ENCODE measurements at places on chromosomes 2 and 18. TPM values are rescaled to one million over a fixed set of nuclear protein-coding genes. Genes with fewer than 3 reads are reported as not detected.

DNA sequence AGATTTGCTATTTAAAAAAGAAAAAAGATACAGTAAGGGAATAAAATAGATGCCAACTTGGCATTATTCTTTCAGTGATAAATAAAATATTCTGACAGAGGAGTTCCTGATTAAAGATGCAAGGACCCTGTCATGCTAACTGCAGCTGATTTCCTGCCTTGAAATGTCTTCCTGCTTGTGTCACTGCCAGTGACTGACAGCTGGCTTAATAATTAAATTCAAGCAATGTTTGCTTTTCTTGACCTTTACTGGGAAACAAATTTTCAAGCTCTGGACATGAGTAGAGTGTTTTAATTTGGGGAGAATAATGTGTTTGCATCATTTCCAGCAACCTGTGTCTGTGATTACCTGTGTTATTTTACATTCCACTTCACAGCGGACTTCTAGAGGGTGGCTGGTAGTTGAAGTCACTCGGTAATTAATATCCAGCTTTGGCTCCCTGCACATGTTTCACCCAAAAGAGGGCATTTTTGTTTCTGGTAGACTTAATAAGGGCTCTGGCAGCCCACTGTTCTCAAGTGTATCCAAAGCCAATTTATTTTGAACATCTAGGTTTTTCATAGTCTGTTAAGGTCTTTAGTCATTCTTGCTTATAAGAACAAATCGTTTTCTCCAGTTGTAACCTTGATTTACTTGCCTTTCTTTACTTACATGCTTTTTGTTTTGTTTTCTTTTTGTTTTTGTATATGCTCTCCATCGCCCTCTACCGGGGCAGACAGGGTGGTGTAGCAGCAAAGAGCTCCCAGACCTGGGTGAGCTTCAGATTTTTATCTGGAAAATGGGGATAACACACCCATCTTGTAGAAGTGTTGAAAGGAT lies 48.5 kb upstream of the PROKR1 start:
- peak; percentile 46 for DNase-seq

DNA sequence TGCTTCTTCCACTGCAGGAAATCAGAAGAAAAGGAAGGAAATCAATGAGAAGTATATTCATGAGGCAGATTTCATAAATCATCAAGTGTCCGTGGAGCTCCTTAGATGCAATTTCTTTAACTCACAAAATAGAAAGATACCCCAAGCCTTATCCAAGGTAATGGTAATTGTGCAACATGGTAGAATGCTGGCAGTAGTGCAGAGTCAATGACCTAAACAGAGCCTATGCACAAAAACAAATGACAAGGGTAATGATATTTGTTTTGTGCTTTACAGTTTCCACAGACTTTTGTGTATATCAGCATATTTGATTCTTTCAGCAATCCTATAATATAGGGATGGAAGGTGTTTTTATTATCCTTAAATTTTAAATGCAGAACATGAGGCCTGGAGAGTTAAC lies 102.7 kb downstream of the SETBP1 start:
- no peak for DNase-seq

GRCh38 chr2:139160836-139161235 lies 380.6 kb upstream of the NXPH2 start:
- DNase-seq, result no peak

DNA sequence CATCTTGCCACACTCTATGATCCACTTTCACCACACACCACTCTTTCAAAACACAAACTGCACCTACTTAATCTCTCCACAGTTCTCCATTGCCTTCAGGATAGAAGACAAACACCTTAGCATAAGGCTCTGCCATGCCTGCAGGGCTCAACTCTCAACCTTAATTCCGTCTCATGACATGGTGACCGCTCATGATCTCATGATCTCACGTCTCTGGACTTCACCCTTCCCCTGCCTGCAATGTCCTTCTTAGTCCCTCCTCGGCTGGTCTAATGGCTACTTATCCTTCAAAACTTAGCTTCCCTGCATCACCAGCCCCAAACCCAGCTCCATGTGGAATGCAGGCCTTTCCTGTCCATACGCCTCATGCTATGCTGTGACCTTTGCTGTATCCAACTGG lies 85.3 kb downstream of the ACVR1 start:
- DNase-seq, result no peak

DNA sequence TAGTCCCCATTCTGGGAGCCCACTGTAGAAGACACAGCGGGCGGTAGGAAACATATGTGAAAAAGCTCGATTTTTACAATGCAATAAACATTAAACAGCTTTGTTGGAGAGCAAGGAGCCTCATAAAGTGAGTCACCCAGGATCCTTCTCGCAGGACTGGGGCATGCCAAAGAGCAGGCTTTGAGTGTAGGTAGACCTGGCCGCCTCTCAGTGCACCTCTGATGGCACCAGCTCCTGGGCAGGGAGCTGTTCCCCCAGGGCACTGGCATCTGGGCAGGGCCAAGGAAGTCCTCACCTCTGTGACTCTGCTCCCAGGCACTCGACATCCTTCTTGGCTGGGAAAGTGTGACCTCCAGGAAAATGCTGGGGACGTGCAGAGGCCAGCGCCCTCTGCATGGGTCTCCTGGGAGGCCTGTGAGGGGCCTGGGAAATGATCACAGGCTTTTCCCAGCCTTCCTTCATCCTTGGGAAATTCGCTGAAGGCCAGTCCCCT lies 94.2 kb downstream of the POLR1A start:
- no peak for DNase-seq

GRCh38 chr2:16925145-16925544 lies 259.5 kb upstream of the CYRIA start:
- no peak for DNase-seq

DNA sequence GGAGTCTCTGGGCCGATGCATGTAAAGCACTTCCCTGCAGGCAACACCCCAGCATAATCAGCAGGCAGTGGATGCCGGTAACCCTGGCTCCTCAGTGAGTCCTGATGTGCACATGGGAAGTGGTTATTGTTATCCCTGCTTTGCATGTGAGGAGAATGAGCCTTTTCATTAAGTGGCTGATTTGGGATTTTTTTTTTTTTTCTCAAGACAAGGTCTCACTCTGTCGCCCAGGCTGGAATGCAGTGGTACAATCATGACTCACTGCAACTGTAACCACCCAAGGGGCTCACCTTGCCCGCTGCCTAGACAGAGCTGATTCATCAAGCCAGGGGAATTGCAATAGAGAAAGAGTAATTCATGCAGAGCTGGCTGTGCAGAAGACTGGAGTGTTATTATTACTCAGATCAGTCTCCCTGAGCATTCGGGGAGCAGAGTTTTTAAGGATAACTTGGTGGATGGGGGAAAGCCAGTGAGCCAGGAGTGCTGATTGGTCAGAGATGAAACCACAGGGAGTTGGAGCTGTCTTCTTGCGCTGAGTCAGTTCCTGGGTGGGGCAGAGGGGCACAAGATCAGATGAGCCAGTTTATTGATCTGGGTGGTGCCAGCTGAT lies 95.4 kb downstream of the SOCS6 start:
- DNase-seq, result no peak

GRCh38 chr2:229708335-229708734 lies 6.0 kb downstream of the DNER start:
- DNase-seq, result no peak

DNA sequence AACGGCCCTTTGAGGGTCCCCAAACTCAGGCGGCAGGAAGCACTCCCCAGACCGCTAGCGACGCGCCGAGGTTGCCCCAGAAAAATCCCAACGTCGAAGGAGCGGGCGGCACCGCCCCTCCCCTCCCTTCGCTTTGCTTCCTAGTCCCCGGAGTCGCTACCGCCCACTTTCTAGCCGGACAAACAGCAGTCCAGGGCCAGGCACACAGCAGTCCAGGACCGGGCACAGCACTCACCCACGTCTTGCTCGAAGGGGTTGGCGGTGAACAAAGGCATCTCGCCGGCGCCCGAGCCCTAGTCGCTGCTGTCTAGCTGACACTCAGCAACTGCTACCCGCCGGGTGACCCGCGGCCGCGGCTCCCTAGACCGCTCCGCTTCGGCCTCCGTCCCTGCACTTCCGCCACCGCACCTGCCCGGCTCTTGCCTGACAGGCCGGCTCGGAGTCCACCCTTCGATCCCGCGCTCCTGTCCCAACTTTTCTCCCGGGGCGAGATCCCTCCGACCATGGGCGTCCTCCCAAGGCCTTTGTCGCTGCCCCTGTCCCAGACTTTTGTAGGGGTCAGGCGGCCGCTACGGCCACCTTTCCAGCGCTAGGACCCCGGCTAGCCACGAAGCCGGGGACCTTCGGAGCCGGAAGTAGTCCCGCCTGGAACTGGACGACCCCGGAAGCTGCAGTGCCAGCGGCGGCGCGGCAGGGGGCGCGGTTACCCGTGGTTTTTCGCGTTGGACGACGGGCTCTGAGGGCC lies at the start of gene STAM2:
Gene STAM2 (minus strand): TSS at position 396 of the 745 bp plus-strand sequence. CDS start 121 bp downstream, at position 275.
- DNase-seq, result peak; percentile 98

- DNase-seq, result no peak
These were observed 58.1 kb downstream of the REV1 start for GRCh38 chr2:99431587-99432275.

DNA sequence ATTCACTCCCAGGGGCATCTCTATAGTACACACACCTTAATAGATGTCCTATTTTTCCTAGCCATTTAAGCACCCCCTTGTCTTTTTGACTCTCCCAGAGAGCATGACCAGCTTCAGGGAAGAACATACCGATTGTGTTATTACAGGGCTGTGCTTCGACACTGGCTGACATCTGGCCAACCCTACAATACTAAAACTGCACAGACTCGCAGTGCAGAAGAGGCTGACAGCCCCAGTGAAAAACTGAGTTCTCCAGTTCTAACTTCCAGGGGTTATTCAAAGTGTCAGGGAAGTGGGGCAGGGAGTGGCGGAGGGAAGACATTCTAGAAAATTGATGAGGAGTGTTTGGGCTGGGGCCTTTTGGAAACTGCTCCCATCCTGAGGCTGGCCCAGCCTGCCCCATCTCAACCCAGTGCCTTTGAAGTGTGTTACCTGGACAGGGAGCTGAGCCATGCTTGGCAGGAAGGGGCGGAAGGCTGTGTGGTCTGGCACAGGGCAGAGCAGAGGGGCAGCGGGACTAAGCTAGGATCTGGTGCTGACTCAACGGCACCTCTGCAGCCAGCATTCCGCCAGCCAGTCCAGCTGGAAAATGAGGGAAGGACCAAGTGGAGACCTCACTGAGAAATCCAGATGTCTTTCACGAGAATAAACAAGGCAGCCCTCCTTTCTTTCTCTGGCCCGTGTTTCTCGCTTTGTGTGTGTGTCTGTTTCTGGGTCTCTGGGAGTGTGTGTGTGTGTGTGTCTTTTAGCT lies 15.4 kb upstream of the IGFBP5 start:
- DNase-seq, result peak; percentile 79

DNA sequence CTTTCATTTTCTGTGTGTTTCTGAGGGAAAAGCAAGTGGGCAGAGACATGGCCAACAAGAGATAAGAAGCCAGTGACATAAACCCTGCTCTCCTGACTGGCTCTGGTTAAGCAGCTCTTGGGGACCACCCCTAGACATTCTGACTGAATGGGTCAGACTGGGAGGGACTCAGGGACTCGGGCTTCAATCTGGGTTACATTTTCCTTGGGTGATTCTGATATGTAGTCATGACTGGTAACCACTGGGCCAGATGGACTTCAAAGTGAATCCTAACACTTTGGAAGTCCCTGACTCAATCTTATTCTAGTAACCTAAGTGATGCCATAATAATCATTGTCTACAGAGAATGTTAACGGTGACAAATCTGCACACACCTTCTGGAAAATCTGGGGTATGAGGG lies 397.8 kb downstream of the NBAS start:
- DNase-seq, result no peak

GRCh38 chr2:238845583-238846377 lies 2.1 kb upstream of the TWIST2 start:
- no peak for DNase-seq

- no peak for DNase-seq
These were observed 6.4 kb upstream of the NPPC start for GRCh38 chr2:231932711-231932970.

GRCh38 chr18:579238-579637 lies 942 bp upstream of the CETN1 start:
- DNase-seq, result no peak

GRCh38 chr2:73939419-73939818 lies 12.7 kb downstream of the DGUOK start:
- no peak for DNase-seq

DNA sequence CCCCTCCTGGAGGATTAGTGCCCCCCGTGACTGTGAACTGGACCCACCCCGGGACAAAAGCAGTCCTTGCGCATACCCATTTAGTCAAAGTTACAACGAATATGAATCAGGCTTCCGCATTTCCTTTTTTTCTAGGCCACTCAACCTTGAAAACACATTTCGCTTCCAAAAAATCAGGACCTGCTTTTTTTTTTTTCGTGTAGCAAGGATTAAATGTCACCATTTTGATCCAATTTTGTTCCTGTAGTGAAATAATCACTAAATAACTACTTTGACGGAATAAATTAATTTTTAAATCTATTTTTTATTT lies 464 bp upstream of the FTCDNL1 start:
- DNase-seq, result no peak

GRCh38 chr2:125227843-125228392 lies 1202.8 kb downstream of the CNTNAP5 start:
- no peak for DNase-seq

The CDK15 gene
- total RNA-seq, result 3.9 TPM

The HAT1 gene
- 27.8 TPM for total RNA-seq

The ZNF2 gene
- total RNA-seq, result 3.1 TPM

Data from aorta (tissue), 5 donors.